Stimulated activated CD4-positive, alpha-beta T cell treated with anti-CD3 and anti-CD28 coated beads, TNF-alpha, amount 100 ng/mL, for 1 hour (primary cell): ENCODE measurements at places on chromosomes 2 and 18.

GRCh38 chr2:157698430-157698829, 69.8 kb upstream of the ACVR1C start:
- DNase-seq, result no peak

GRCh38 chr18:10122988-10123950, 209.5 kb downstream of the VAPA start:
- DNase-seq, result no peak

GRCh38 chr2:140117386-140117785, 1337.2 kb upstream of the NXPH2 start:
- no peak for DNase-seq

GRCh38 chr2:177599956-177600355, 207.4 kb downstream of the AGPS start:
- no peak for DNase-seq

- DNase-seq, result no peak
These were observed 7.3 kb downstream of the TET3 start for GRCh38 chr2:73992036-73992435.

- DNase-seq, result no peak
These were observed 10.6 kb downstream of the PTPRM start for GRCh38 chr18:7577706-7578105.

- no peak for DNase-seq
These were observed 771.5 kb downstream of the GALR1 start for GRCh38 chr18:78021196-78021595.

DNA sequence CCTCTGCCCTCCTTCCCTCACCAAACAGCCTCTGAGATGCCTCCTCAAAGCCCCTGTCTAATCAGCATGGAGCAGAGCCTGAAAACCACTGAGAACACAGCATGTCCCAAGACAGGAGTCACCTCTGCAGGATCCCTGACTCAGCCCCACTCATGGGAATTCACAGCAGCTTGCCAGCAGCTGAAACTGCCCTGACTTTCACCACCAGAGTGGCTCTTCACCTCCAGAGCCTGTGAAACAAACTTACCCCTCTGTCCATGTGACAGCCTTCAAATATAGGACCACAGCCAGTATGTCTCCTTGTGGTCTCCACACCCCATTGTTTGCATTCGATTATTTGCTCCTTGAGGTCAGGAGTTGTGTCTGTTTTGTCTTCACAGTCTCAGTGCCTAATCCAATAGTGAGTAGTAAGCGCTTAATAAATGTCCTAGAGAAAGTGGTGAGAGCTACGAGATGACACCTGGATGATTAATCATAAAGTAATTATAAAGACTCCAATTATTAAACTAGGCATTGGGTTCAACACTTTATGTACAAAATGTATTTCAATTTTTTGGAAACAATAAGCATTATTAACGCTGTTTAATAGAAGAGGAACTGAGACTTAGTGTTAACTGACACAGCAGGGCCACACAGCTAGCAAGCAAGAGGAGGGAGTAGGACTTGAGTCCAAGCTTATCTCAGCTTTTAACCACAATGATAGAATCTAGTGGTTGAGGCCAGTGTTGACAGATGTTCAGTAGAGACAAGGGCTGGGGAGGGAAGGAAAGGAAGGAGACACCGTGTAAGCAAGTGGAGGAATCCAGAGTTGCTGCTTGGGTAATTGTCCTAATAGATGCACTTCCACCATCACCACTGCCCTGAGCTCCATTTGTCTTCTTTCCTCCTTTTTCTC, 358.7 kb upstream of the TNP1 start:
- DNase-seq, result no peak

DNA sequence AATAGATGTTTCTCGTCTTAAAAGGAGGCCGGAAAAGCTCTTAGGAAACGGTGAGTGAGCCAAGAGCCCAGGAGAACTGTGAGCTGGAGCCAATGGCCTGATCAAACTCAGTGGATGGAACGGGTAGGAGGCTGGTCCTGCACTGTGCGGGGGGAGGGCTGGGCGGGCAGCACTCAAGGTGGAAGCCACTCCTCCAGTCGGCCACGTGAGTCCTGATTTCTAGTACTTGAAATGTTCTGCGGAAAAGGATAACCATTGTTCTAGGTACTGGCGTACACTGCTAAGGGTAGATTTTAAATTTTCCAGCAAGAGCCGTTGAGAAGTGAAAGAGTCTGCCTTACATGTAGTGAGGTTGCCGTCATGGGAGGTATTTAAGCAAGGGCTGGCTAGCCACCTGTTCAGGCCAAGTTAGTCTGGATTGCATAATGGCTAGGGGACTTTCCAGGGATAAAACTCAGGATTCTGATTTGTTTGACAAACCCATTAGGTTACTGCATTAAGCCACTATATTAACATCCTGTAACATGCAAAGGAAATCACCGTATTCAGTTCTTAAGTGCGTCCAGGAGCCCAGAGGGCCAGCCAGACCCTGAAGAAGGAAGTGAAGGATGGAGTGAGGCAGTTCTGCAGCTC, 51.3 kb upstream of the ODC1 start:
- no peak for DNase-seq

GRCh38 chr2:92072461-92073035, 2798.7 kb upstream of the TEKT4 start:
- no peak for DNase-seq

GRCh38 chr2:188974164-188974563, at the start of gene COL3A1:
TSS of gene COL3A1 (plus strand) at chr2:188974373. CDS start at chr2:188974490, 117 bp downstream.
- no peak for DNase-seq

DNA sequence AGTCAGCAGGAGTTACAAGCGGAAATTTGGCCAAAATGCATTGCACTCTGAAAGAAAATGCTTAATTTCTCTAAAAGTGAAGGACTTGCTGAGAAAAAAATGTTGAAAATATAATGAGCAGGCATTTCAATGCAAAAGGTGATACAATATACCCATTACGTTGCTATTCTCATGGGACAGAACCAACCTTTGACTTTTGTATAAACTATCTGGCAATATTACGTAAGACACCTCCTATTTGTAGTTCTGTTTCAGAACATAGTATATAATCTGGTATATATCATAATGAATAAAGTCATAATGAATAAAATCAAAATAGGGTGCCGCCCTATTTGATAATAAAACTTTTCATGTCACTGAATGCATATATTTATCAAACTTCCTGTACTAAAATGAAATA, 286.2 kb upstream of the SESTD1 start:
- no peak for DNase-seq

DNA sequence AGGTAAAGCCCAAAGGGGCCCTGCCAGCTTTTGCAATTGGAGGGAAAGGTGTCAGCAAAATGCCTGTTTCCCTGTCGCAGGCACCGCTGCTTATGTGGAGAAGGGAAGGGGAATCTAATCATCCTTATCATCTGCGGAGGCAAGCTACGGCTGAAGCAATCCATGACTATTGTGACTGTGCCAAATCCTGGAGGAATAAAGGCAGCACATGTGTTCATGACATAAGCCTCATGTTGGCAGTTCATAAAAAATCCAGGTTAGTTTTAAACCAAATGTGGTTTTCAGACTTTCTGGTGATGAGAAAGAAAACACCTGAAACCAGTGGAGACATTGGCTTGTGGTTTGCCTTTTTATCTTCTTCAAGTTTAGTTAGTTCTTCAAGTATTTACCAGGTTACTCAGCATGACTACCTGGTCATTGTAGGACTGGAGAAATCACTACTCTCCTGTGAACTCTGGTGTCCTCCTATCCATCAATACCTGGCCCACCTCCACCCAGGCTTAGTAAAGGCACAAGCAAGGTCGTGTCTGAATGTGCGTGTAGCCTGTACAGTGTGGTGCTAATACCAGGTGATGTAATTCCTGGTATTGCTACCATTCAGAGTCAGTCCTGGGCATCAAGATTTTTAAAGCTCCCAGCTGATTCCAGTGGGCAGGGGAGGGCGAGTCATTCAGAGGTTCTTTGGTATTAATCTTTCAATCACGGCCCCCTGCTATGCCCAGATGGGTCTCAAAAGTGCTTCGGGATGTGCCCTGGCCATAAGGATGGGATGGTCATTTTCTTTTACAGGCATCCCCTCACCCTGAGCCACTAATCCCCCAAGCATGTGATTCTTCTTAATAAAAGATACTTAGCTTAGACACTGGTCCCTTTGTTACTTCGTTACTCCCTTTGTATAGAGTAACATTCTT, 96.8 kb downstream of the TGFA start:
- DNase-seq, result no peak

DNA sequence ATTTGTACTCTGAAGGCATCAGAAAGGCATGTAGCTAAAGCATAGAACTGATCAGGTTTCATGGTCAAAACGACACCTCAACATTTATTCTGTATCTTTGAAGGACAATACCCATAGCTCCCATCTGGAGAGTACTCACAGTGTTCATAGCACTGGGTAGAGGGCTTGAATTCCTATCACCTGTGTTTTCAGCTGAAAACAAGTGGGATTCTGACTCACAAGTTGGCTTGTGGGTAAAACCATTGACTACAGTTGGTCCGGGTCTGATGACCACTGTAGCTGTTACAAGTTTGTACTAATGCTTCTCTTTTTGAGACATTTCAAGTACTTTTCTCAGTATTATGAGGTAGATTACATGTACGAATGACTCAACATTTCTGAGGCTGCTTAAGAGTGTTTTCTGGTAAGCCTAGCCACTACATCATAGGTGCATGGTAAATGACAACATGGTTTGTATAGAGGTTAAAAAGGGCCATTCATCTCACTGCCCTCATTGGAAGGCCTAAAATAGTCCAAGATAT, 68.6 kb upstream of the PELI1 start:
- no peak for DNase-seq

DNA sequence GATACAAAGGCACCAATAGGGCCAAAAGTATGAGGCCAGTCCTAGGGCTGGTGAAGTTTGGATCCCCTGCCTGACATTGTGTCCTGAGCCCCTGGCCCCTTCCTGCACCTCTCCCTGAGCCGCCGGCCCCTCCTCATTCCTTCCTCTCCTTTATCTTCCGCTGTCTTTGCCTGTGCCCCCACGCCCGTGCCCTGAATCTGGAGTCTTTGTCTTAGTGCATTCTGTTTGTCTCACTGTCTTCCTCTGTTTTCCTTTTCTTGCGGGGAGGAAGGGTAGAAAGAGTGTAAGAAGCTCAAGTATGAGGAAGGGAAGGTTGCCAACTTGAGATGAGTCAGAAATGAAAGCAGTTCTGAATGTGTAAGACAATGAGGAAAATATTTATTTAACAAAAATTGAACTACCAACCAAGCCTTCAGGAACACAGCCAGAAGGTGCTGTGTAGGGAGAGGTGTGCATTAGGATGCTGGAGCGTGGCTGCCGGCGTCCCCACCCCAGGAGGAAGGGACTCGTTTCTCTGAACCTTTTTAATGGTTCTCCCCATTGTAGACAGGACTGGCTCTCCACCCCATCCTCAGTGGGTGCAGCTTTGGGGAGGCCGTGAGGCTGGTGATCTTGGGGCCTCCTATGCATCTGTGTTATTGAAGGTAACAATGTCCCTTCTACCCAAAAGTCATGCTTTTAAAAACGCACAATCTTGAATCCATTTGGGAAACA, 133.1 kb downstream of the NEDD4L start:
- DNase-seq, result no peak

DNA sequence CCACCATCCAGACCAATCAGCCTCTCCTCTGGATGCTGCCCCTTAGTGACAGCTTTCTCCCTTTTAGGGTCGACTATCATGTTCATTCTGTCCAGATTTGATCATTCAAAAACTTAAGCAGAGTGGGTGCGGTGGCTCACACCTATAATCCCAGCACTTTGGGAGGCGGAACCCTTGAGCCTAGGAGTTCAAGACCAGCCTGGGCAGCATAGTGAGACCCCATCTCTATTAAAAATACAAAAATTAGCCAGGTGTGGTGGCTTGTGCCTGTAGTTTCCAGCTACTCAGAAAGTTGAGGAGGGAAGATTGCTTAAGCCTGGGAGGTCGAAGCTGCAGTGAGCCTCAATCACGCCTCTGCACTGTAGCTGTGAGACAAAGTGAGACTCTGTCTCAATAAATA, 68.3 kb upstream of the ZCCHC2 start:
- no peak for DNase-seq
